ENCODE measurements at places on chromosomes 4 and X.

DNA sequence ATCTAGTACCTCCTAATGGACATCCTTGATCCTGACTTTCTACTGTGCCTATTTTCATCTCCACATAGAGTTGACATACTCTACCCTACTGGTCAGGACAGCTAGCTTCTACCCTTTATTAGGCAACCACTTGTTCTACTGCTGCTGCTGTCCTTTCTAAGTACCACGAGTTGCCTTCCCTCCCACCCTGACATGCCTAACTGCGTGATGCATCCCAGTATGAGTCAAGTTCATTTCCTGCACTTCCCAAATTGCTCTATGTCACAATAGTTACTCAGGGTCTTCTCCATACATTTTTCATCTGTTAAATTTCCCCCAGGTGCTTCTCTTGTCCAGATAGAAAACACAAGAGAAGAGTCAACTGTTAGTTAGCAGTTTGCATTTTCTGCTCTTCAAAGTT lies 133.4 kb downstream of the TBC1D19 start:
- no peak for DNase-seq

DNA sequence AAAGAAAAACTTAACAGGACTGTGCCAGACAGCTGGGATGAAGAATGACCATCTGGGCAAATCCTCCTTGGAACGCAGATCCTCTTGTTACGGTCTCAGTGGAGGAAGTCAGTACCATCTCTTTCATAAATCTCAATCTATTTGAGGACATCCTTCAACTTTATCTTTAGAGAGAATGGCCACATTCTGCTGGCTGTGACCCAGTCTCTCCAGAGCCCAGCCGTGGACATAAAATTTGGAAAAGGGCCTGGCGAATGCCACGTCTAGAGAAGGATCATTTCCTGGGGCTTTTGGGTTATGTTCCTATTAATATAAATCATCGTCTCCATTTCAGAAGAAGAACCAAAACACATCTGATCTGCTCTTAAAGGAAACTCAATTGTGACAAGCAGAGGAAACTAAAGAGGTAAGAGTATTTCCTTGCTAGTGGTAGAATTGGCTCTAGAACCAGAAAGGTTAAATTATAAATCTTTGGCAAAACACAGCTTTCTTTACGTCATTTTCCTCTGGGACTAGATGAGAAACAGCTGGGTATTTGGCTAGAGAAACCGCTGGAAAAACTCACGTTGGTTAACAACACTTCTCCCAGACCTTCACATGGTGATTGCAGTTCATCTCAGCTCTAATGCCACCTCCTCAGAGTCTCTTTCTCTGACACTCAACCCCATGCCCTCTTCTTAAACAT lies 164.7 kb downstream of the CHIC2 start:
- DNase-seq: no peak

GRCh38 chr4:71266090-71266794 lies 72.6 kb upstream of the SLC4A4 start:
- DNase-seq: no peak

- DNase-seq: no peak
Observed at GRCh38 chr4:101954975-101955678, 164.6 kb downstream of the BANK1 start.

DNA sequence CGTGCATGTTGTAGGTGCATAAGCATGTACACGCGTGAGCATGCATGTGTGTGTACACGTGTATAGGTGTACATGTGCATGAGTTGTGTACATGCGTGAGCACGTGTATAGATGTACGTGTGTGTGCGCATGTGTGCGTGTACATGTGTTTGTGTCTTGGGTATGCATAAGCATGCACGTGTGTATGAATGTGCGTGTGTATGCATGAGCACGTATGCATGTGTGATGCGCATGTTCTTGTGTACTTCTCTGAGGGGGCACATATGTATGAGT lies 9.0 kb downstream of the NAT8L start:
- no peak for DNase-seq
